Activated naive CD8-positive, alpha-beta T cell treated with anti-CD3 and anti-CD28 coated beads, Interleukin-2, amount 10 ng/mL, durations not matched to agents 7 days and 5 days (primary cell): ENCODE measurements at places on chromosomes 4 and X. TPM values are rescaled to one million over a fixed set of nuclear protein-coding genes. Genes with fewer than 3 reads are reported as not detected.

The TMPRSS11F gene
- total RNA-seq, result not detected

DNA sequence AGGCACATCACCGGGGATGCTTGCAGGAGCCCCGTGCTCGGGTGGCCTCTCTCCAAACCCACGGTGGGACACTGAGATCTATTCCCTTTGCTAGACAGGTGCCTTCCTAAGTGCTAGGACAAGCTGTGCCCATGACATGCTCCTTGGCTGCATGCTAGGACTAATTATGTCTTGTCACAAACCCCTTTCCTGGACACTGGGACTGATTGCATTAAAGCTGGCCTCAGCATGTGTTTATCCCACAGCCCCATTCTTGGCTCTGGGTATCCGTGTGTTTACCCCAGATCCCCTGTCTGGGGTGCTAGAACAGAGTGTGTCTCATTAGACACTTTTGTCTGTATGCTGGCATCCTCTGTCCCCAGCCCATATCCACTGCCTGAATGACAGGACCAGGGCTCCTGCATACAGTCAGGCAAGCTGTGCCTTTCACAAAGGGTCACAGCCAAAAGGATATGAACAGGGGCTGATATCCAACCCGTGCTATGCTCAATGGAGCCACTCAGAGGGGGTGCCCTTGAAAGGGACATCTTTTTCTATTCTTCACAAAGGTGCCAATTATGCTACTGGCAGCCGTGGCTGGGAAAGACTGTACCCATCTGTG is 9.2 kb upstream of the IQSEC2 start:
- peaks cover 12% of the 10 kb centered on the region for H3K4me1 ChIP-seq
- no peaks in the 10 kb centered on the region for H3K36me3 ChIP-seq
- DNase-seq, result no peak
- no peaks in the 10 kb centered on the region for H3K27me3 ChIP-seq
- H3K4me3 ChIP-seq, result no peak overlapping the region

GRCh38 chr4:100981447-100982204 is 365.7 kb downstream of the PPP3CA start:
- H3K4me3 ChIP-seq, result no peak overlapping the region
- no peak overlapping the region for H3K27ac ChIP-seq
- DNase-seq, result no peak
- H3K27me3 ChIP-seq, result peaks cover 5% of the 10 kb centered on the region

The CDKL2 gene
- 0.45 TPM for total RNA-seq

GRCh38 chr4:176052744-176053143 is 12.9 kb upstream of the WDR17 start:
- H3K27ac ChIP-seq, result no peak overlapping the region
- DNase-seq, result no peak
- peaks cover 2% of the 10 kb centered on the region for H3K27me3 ChIP-seq
- peaks cover 5% of the 10 kb centered on the region for H3K4me1 ChIP-seq

DNA sequence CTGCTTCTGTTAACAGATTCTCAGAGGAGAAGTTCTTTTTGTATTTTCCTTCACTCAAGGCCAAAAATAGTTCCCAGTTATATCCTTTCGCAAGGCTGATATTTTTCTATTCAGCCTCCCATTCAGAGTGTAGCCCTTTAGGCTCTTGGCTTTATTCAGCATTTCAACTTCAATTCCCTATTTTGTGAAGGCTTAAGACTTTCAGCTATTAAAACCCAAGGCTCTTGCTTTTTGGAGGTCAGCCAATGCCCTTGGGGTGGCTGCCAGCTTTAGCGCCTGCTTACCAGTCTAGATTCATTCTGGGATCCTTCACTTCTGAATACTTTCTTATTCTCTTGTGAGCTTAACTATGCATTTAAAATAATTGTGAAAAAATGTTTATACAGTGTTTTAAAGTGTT is 57.3 kb upstream of the ADGRA3 start:
- H3K27me3 ChIP-seq, result no peaks in the 10 kb centered on the region
- H3K27ac ChIP-seq, result no peak overlapping the region
- DNase-seq, result no peak
- H3K36me3 ChIP-seq, result peaks cover 2% of the 10 kb centered on the region

DNA sequence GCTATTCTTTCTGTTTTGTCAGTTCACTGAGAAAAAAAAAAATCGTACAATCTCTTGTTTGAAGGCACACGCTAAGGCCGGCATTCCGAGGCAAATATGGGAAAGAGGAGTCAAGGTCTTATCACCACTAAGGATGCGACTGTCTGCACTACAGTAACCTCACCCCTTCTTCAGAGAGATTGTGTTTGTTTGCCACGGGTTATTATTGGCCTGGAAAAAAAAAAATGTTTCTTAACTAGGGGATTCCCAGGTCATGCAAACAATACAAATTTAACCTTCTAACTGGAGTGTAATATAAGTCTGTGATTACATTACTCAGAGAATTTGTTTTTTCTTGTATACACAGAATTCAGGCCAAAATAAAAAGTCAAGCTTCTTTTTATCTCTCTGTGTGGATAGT is 168.3 kb downstream of the TMA16 start:
- no peak overlapping the region for H3K4me3 ChIP-seq
- no peak overlapping the region for H3K27ac ChIP-seq
- peaks cover 6% of the 10 kb centered on the region for H3K4me1 ChIP-seq
- H3K36me3 ChIP-seq, result no peaks in the 10 kb centered on the region

- no peaks in the 10 kb centered on the region for H3K36me3 ChIP-seq
- H3K27me3 ChIP-seq, result peaks cover 12% of the 10 kb centered on the region
- H3K27ac ChIP-seq, result no peak overlapping the region
- no peak overlapping the region for H3K4me3 ChIP-seq
- no peaks in the 10 kb centered on the region for H3K4me1 ChIP-seq
- DNase-seq, result no peak
Measured at GRCh38 chr4:73606465-73606974, 13.7 kb downstream of the RASSF6 start.

DNA sequence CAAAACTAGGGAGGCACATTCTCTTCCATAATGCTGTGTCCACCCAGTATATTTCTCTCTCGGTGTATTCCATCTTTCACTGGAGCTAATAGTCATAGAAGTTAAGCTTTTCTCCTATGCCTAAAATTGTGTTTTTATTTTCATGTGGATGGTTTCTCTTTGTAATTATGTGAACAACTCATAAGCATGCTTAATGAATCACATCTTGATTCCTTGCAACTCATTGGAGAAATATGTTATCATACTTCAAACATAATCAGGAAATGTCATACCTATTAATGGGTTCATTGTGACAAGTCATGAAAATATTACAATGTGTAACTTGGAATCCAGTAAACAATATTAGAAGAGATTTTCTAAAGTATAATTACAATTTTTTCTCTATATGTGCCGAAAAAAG is 186.3 kb downstream of the SLC7A11 start:
- no peaks in the 10 kb centered on the region for H3K36me3 ChIP-seq
- no peak for DNase-seq
- no peaks in the 10 kb centered on the region for H3K27me3 ChIP-seq
- no peak overlapping the region for H3K4me3 ChIP-seq
